ENCODE measurements at places on chromosomes 11 and 22.

DNA sequence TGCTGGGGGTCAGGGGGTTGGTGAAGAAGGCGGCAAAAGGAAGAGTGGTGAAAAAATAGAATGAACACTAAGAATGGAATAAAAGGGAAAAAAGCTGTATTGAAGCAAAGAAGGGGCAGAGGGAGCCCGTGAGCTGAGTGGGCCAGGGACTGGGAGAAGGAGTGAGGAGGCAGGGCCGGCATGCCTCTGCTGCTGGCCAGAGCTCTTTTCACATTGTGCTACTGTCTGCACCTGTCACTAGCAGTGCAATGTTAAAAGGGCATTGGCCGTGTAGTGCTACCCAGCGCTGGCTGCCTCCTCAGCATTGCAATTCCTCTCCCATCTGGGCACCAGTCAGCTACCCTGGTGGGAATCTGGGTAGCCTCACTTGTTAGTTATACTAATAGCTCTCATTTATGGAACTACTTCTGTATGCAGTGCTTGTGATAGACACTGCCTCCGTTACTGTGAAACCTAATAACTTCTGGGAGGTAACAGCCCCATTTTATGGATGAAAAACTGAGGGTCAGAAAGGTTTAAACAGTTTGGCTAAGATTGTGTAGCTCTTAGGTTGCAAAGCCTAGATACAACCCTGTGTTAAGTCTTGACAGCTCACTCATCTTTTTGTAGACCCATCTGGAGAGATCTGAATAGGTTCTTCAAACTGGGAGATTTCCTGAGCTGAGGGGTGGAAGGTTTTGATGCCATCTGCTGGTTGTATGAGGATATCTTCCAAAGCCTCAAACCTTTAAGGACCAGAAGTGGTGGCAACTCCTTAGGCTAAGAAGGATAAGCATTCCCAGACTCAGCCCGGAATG, 8.5 kb downstream of the YPEL4 start:
- no peak for DNase-seq

DNA sequence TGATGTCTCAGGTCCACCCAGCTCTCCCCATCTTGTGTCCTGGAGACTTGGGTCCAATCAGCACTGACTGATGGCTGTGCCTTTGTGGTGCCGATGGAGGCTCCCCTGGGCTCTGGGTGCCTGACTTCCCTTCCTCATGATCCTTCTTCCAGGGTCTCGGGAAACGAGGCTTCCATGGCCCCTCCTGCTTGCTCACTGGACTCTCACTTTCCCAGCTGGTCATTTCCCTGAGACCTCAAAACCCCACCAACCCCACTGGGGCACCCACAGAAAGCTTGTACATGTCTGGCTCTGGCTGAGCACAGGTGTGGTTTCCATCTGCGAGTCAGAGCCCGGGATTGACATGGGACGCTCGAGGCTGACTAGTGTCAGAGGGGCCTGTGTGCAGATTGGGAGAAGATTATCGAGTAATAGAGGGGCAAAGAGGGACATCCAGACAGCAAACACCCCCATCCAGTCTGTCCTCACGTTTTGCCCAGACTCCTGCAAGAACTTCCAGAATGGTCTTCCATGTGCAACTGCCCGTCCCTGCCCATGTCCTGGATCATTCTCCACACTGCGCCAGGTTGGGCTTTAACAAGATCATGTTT, 15.1 kb downstream of the APOL1 start:
- no peak for DNase-seq

DNA sequence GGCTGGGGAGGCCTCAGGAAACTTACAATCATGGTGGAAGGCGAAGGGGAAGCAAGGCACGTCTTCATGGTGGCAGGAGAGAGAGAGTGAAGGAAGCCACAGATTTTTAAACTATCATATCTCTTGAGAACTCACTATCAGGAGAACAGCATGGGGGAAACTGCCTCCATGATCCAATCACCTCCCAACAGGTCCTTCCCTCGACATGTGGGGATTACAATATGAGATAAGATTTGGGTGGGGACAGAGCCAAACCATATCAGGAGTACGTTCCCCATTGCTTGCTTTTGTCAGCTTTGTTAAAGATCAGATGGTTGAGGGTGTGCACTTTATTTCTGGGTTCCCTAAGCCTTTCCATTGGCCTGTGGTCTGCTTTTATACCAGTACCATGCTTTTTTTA, 53.7 kb upstream of the E2F8 start:
- peak; percentile 48 for DNase-seq

- DNase-seq = no peak
Observed at GRCh38 chr11:14905104-14906033, 13.3 kb upstream of the CYP2R1 start.

- DNase-seq = no peak
Observed at GRCh38 chr11:16356761-16357393, 531 bp upstream of the SOX6 start.

DNA sequence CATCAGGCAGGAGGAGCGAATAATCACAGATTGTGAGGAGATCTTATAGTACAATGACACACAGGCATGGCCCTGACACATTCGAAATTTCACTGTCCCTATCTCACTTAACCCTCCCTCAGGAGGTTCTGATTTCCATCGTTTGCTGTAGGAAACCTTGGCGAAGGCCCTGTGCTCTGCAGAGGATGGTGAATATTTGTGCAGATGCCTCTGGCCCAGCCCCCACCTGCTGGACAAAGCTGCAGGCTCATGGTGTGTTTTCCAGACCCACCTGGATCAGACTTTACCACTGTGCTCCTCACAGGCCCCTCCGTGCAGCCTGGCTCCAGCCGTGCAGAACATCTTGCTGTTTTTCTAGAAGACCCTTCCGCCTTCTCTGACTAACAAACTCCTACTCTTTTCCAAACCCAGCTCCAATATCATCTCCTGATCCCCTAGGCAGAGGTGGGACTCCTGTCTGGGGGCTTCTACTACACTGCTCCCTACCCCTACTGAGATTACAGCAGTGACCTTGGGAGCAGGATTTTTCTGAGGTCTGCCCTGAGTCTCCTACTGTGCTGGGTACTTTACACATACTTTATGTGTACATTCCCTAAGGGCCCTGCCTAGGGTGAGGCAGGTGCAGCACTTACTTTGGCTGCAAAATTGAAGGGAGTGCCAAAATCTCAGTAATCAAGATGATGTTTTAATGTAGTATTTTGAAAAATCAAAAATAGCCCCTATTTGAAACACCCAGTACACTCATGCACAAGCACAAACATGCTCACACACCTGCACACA, 412.7 kb downstream of the SOX6 start:
- DNase-seq = no peak

- no peak for DNase-seq
Observed at GRCh38 chr11:70080763-70081162, 2.6 kb downstream of the ANO1 start.

GRCh38 chr11:130560000-130560780, 111.7 kb downstream of the ADAMTS15 start:
- DNase-seq = no peak

GRCh38 chr11:110910384-110910783, 198.1 kb upstream of the ARHGAP20 start:
- no peak for DNase-seq

GRCh38 chr11:117591316-117592039, 205.5 kb downstream of the DSCAML1 start:
- DNase-seq = no peak

GRCh38 chr22:25777870-25778269, 35.9 kb downstream of the MYO18B start:
- DNase-seq = no peak

DNA sequence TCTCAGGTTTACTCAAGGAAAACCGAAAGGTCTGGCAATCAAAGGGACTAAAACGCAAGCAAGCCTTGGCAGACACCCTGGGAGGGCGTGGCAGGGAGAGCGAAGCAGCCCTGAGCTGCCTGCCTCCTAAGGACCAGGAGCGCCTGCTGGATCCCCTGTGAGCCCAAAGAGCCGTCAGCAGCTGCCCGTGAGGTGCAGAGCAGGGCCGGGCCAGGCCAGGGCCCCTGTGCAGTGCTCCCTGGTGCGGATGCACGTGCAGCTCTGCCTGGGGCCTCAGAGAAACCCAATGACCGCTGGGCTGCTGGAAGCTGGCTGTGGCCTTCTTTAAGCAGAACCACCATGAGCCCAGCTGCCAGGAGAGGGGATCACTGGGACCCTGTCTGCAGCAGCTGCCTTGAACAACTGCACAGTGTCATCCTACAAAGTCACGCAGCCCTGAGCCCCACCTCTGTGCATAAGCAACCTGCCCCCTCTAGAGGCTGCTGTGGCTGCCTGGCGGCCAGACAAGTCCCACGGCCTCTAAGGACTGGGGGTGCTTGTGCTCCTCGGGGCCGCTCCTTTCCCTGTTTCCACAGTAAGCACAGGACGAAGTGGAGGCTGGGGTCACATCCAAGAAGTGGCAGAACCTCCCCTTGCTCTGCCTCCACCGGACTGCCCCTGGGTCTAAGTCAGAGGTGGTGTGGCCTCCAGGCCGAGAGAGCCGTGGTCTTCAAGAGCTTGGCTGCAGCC, 29.1 kb upstream of the COMT start:
- DNase-seq = no peak

DNA sequence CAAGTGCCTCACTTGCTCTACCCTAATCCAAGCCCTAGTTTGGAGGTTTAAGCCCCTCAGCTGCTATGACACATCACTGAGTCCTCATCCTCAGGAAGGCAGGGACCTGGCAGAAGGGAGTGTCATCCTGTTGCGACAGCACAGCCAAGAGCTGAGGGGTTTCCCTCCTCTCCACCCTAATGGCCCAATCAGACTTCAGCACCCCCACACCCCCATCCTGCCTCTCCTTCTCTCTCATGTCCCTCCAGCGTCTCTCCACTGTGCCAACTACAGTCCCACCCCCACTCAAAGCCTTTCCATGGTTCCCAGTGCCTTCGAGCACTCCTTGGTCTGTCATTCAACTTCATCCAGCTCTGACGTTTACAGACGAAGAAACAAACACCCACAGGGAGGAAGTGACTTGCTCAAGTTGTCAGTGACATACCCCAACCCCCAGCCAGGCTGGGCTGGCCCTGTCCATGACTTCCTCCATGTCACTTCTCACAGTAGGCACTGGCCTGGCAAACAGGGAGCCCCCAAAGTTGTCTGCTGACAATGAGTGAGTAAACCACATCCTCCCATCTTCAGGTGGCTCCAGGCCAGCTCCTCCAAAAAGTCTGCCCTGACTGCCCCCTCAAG, 15.6 kb downstream of the ARAP1 start:
- DNase-seq = no peak

DNA sequence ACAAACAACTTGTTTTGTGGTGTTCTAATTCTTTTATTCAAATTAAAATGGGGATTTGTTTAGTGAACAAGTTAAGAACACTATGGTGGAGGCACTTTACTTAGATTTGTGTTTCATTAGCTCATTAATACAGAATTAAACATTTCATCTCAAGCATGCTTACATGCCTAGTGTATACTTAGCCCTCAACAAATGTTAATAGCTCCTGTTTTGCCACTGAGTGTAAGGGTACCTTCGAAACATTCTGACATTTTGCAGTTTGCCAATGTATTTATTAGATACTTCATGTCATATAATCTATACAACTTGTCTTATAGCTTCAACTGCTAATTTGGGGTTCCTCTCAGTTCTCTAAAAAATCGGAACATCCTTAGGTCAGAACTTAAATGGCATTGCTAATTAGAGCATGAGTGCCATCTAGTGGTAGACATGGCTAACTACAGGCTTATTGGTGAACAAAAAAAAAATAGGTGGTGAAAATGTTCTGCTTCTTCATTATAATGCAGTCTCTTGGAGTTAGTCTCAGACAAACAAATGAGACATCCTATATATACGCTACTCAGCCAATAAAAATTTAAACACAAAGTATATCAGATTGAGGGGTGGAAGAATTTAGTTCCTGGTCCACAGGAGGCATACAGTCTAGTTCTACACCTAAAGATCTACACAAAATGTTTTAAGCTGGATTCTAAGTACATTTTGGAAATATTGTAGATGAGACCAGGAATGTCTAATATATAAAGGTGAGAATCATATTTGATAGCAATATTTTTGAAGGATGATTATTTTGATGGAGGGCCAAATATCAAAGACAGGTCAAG, 4.9 kb upstream of the CNTN5 start:
- DNase-seq = peak; percentile 27

GRCh38 chr11:6648501-6648900, 7.1 kb downstream of the DCHS1 start:
- DNase-seq = no peak

DNA sequence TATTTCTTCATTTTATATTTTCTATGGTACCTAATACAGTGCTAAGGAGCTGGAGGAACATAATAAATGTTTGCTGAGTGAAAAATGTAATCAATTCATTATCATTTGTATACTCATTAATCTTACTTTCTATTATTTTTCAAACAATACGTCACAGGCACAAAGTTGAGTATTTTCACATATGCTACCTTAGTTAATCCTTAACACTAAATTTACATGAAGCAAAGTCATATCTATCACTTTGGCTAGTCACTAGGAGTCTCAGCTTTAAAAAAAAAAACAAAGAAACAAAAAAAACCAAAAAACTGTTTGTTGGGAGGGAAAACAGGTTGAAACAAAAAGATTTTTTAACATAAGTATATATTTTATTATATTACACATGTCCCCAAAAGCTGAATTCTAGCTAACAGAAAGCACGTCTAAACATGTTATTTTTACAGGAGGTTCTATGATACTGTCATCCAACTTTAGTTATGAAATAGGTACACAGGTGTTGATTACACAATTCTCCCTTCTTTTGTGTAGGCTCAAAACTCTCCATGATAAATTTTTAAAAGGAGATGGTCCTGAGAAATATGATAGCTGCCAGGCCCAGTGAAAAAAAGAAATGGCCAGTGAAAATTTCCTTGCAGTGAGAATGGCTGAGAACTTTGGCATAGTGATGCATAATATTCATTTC, 14.3 kb downstream of the HPS5 start:
- DNase-seq = no peak

DNA sequence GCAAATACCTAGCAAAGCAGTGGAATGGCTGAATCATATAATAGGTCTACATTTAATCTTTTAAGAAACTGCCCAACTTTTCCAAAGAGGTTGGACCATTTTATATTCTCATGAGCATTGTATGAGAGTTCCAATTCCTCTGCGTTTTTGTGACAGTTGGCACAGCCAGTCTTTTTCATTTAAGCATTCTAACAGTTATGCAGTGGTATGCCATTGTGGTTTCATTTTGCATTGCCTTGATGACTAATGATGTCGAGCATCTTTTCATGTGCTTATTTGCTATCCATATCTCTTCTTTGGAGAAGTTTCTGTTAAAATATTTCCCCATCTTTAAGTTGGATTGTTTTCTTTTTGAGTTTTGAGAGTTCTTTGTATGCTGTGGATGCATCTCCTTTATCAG, 38.7 kb downstream of the EIF3F start:
- no peak for DNase-seq

DNA sequence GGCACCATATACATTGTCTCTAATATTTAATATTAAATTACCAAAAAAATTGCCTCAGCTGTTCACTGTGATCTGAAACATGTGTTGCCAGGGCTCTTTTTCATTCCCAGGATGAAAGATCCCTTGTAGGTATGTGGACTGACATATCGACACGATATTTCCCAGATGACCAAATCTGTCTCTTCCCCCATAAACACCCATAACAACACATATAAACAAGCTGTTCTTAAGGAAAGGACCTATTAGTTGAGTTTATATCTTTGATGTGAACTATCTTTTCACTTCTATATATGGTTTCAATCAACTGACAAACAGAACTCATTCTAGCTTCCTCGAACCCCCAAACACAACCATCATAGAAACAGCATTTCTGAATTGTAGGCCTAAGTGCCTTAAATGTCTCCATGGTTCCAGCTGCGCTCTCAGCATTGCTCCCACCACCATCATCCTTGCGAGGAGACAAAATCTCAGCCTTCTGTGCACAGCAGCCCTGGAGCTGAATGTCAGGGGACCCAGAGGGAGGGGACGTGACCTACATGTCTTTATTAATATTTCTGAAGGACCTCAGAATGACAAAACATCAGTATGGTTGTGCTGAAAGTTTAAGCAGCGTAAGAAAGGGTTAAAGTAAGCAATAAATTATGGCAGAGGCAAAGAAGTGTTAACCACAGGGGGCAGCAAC, 67.0 kb downstream of the ETS1 start:
- DNase-seq = no peak

Data from CMK (cell line).